ENCODE measurements at places on chromosomes 7 and 10.

- DNase-seq: no peak
Observed at GRCh38 chr7:128045766-128046165, 14.5 kb upstream of the LRRC4 start.

- DNase-seq: no peak
Observed at GRCh38 chr10:24784061-24784460, 60.4 kb upstream of the ARHGAP21 start.

DNA sequence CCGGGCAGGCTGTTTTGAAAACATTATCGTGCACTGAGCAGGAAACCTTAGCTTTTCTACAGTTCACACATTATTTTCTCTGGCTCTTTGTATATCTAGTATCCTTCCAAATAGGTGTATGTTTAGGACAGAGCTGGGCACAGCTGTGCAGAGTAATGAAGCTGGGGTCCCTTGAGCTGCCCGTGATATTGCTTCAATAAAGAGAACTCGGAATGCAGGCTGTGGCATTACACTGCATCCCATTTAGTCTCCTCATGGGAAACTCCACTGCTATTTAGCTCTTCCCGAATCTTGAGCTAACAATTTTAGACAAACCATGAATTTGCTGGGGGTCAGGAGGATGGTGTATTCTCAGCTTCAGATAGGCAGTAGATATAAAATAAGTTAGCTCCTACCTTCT is 348.3 kb downstream of the ACTR3B start:
- no peak for DNase-seq

DNA sequence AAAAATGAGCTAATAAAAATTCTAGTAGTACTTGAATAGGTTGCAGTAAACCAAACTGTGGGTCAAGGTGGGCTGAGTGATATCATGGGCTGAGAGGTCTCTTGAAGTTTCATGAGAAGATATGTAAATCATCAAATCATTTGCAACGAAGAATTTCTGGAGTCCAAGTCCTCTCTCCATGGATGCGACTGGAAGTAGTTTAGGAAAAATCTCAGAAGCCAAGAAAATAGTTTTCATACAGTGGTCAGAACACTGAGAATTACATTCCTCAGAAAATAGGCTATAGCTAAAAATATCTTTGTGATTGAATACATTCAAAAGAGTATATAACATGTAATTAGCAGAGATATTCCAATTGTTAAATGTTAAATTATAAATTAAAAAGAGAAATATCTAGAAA is 3.6 kb upstream of the IFIT1 start:
- DNase-seq: no peak

DNA sequence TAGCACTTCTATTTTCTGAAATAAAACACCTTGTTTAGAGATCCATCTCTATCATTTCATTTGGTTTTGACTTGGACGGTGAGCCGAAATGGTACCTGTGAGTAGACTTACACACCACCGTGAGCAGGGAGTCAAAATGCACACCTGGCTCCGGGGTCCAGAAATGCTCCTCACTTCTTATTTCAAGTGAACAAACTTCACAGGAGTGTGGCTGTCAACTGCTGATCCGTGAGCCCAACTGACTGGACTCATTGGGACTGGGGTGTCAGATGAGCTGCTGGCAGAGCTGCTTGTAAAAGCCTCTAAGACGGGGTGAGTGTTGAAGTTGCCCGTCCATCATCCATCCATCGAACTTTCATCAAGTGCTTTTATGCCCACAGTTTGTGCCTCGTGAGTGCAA is 435.5 kb downstream of the GLRX3 start:
- DNase-seq: no peak

- DNase-seq: no peak
Observed at GRCh38 chr10:48232717-48233447, 41.6 kb downstream of the FRMPD2 start.

DNA sequence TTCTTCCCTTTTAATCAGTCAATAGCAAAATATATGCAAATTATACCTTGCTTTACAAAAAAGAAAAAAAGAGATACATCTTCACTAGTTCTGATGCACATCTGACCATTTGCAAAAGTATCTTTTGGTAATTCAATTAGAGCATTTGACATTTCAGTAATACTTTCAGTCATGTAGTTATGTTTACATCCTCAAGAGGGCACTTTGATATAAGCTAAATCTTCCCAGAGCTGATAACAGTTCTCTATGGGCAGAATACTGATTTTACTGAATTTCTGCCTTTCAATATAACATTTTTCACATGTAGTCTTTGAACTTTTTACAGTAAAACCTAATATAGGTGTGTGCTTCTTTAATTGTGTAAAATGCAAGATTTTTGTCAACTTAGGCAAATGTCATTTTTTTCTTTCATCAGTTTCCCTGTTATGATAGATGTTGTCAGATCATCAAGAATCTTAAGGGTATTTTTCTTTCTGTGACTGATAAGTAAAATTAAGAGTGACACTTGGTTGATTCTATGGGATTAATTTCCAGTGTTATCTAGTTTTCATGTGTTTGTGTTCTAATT is 703.5 kb upstream of the SEMA3D start:
- no peak for DNase-seq

DNA sequence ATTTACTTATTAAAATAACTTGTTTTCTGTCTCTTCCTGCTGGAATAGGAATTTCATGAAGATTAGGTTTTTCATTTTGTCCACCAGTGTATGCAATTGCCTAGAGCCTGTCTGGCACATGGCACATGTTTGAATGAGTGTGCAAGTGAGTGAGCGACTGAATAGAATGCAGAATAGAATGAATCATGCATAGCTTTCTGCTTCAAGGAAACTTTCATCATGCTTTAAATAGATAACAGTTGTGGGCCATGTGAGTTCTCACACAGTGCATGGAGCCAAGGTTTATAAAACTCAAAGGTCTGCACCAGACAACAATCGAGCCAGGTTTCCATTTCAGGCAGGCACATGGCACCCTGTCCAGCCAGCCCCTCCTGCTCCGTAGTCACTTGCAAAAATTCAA is 74.2 kb upstream of the HECW1 start:
- no peak for DNase-seq

DNA sequence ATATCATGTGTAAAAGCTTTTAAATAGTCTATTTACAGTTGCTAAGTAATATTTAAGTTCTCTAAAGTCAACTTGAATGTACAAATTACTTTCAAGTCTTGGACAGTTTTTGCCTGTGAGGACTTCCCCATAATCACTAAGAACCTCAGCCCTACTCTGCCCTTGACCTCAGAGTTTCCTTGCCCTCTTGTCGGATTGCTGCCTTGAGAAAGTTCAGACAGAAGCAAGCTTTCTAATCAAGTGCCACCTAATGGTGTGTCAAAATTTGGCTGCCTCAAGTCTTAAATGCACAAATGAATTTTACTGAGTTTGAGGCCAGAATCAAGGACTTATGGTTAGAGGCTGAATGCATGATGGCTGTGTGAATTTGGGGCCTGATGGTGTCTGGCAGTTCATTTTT is 88.3 kb upstream of the KAT6B start:
- no peak for DNase-seq

- no peak for DNase-seq
Observed at GRCh38 chr7:129804111-129804889, 148.5 kb downstream of the UBE2H start.

- DNase-seq: no peak
Observed at GRCh38 chr7:113256883-113257531, 138.7 kb upstream of the SMIM30 start.

DNA sequence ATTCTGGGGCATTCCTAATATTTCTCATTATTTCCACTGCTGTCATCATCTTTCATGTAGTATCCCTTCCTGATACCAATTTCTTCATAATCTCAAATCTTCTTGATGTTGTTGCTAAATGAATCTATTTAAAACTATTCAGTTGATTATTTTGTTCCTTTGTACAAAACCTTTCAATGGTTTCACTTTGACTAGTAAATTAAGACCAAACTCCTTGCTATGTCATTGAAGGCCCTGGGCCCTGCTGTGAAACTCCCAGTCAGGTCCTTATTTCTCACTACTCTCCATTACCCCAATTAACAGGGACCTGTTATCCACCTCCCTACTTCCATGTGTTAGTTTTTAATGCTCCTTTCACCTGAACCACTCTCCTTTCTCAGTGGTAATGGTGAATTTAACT is 97.0 kb downstream of the CTTNBP2 start:
- no peak for DNase-seq

- DNase-seq: no peak
Observed at GRCh38 chr10:105195831-105196230, 554.7 kb downstream of the SORCS3 start.

DNA sequence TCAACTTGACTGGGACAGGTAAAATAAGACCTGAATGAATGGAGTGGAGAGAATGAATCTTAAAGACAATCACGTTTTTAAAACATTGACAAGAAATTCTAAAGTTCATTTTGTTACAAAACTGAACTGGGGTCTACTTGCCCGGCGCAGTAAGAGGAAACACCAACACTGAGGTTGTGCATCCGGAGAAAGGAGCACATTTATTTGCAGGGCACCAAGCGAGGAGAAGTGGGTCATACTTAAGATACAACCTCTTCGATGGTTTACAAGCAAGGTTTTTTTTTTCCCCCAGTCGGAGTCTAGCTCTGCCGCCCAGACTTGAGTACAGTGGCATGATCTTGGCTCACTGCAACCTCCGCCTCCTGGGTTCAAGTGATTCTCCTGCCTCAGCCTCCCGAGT is 3.4 kb upstream of the REPIN1 start:
- DNase-seq: no peak

- no peak for DNase-seq
Observed at GRCh38 chr10:84135836-84136235, 3.5 kb upstream of the GHITM start.

GRCh38 chr7:124550036-124550435 is 215.6 kb downstream of the GPR37 start:
- DNase-seq: no peak

- DNase-seq: no peak
Observed at GRCh38 chr7:51228386-51228958, 88.1 kb downstream of the COBL start.

DNA sequence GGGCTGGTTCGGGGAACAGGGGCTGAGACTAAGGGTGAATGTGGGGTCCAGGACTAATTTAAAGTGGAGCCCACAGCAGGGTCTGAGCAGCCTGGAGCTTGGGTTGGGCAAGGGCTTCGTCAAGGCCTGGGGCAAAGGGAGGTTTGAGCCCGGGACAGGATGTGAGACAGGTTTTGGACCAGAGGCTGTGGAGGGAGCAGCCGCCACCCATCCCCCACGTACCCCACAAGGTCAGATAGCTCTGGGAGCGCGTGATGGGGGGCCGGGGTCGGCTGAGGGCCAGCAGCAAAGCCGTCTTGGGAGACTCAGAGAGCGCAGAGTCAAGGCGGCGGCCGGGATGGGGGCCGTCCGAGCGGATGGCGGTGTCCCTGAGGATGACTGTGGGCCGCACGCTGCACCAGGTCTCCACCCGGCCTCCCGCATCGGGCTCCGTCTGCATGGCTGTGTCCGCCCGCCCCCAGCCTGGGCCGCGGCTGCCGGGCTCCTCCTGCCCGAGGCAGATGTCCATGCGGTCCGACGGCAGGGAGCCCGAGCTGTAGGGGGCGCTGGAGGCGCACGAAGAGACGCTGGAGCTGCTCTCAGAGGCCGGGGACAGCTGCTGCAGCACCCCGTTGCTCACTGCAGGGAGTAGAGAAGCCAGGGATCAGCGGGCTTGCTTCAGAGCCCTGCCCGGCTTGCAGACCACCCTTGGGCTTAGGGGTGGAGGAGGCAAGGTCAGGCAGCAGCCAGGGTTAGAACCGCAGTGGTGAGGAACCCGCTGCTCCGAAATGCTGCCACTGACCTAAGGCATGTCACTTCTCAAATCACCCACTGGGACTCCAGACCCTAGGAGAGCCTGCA is 12.1 kb downstream of the PDZD7 start:
- peak; percentile 58 for DNase-seq

DNA sequence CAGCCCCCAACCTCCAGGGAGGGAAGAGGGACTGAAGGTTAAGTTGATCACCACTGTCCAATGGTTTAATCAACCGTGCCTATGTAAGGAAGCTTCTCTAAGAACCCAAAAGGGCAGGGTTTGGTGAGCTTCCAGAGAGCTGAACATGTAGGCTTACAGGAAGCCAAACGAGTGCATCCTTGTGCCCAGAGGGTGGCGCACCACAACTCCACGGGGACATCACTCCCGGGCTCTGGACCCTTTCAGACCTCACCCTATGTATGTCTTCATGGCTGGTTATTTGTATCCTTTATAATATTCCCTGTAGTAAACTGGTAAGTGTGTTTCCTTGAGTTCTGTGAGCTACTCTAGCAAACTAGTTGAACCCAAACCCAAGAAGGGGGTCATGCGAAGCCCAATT is 11.5 kb upstream of the NFKB2 start:
- no peak for DNase-seq

DNA sequence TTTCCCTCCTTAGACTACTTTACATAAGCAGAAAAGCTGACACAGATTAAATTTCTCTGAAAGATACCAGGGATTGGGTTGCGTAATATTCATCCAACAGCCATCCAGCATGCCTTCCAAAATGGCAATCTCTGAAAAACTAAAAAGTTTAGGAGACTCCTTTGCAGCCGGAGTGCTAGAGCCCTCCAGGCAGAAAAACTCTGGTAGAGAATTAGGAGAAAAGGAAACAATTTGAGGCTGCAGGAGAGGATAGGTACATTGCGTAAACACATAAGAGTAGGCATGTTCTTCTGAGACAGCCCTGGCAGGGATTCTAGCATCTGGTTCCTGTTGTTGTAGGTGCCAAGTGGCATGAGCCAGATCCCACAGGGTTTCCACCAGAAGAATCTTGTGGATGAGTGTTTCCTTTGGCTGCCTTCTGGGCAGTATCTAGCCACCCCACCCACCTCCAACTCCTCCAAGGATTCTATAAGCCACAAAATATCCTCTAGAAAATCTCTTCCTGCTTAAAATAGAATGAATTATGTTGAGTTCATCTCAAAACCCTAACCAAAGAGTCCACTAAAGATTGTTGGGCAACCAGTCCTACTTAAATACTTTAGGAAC is 402.4 kb downstream of the HGF start:
- no peak for DNase-seq

DNA sequence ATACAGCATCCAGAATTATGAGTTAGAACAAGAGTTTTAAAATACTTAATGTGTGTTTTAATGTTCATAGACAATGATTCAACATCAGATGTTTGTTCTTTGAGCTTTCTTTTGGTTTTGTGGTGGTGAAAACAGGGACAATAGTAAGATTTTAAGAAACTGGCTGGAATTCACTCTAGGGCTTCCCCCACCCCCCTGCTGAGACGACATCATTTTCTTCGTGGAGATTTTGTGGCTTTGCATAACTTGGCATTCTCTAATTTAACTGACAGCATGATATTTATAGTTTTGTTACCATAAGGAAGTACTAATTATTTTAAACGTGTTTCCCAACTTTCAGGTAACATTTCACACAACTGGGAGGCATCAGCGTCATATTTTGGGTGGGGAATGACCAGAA is 184.1 kb downstream of the BICC1 start:
- no peak for DNase-seq

- DNase-seq: no peak
Observed at GRCh38 chr10:116201011-116201410, 72.0 kb downstream of the GFRA1 start.

- no peak for DNase-seq
Observed at GRCh38 chr10:123636598-123637325, 29.4 kb upstream of the GPR26 start.

Measured in uterus (tissue), 4 donors.